CD8-positive, alpha-beta memory T cell (primary cell): ENCODE measurements at places on chromosomes 2 and 18.

DNA sequence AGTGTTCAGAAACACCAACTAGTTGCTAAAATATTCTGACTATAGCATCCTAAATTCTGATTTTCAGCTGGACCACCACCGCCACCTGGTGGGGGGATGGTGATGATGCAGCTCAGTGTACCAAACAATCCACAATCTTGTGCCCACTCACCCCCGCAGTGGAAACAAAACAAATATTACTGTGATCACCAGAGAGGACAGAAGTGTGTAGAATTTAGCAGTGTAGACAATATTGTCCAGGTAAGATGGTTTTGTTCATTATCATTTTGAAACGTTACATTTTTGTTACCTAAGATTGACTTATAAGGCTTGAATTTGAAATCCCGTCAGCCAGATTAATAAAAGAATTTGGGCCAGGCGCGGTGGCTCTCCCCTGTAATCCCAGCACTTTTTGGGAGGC is 31.7 kb upstream of the UBXN4 start:
- DNase-seq: peak; percentile 76

DNA sequence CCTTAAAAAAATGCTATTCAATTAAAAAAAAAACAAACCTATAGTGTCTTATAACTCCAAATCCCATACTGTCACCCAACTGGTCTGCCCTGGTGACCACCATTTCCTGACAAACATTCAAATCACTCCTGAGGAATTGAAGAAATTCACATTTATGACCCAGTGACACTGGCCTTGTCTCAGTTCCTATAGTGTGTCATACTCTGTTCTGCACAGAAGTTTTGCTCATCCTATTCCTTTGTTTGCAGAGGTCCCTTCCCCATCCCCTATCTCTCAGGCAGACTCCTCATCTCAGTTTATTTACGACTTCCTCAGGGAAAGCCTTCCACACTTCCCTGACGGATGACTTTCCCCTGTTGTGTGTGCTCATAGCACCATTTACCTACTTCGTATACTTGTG is 14.7 kb downstream of the ZC3H6 start:
- DNase-seq: no peak

- DNase-seq: no peak
These were observed 17.5 kb downstream of the C1D start for GRCh38 chr2:68045342-68045741.

GRCh38 chr2:33765122-33765521 is 166.0 kb upstream of the FAM98A start:
- DNase-seq: no peak

DNA sequence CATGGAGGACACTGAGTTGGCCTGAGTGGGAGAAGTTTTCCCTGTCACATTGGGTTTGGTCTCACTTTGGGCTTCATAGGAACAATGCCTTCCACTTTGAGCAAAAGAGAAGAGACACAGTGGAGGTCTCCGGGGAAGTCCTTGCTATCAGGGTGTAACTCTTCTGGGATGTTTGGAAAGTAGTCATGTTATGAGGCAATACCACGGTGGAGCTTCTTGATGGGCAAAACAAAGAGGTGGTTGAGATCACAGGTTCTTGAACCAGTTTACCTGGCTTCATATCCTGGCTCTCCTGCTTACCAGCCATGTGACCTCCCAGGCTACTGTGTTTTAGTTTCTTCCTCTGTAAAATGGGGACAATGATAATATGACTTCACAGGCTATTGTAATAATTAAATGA is 478.6 kb downstream of the SLC4A3 start:
- no peak for DNase-seq

DNA sequence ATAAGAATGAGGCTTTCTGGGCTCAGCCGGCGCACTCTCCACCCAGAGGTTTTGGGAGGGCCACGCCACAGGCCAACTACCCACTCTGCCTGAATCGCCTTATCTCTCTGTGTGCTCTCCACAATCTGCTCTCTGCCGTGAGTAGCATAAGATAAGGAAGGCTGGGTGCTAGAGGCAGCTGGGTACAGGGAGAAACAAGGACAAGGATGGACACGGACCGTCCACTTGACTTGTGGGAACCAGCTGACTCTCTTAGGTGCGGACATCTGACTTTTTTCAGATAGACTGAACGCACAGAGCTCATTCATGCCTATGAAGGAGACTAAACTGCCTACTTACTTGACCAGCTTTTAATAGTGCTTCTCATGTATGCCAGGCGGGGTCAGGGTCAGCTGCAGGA is 14.3 kb downstream of the NPAS2 start:
- no peak for DNase-seq

GRCh38 chr2:68909793-68910674 is 38.8 kb upstream of the BMP10 start:
- peak; percentile 57 for DNase-seq

GRCh38 chr2:98335271-98335670 is 11.0 kb upstream of the CNGA3 start:
- DNase-seq: no peak

DNA sequence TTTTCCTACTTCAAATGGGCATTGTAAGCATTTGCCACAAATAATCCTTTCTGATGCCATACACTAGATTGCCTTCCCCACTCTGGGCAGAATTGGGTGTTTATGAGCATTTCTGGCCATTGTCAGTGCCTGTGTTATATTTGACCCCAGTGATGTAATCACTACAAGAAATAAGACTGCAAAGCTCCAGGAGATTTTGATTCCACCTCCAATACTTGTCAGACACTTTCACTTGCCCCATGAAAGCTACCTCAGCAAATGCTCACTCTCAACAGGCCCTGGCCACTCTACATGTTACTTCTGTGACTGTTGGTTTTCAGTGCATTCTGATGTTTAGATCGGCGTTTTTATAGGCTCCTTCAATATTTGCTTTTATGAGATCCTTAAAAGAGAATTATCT is 135.1 kb downstream of the GFPT1 start:
- no peak for DNase-seq

- no peak for DNase-seq
These were observed 55.5 kb upstream of the RAB6D start for GRCh38 chr2:131419441-131419840.

GRCh38 chr2:54599914-54600313 is 123.5 kb upstream of the EML6 start:
- peak; percentile 24 for DNase-seq

GRCh38 chr2:142862847-142863246 is 14.6 kb upstream of the KYNU start:
- DNase-seq: no peak

GRCh38 chr2:148922776-148923475 is 47.9 kb downstream of the KIF5C start:
- DNase-seq: no peak

GRCh38 chr2:216030216-216030615 is 16.9 kb upstream of the MREG start:
- no peak for DNase-seq

GRCh38 chr2:196278491-196278911 is 107.1 kb upstream of the STK17B start:
- DNase-seq: no peak

- no peak for DNase-seq
These were observed 107.9 kb downstream of the PTGR3 start for GRCh38 chr18:75100832-75101630.

DNA sequence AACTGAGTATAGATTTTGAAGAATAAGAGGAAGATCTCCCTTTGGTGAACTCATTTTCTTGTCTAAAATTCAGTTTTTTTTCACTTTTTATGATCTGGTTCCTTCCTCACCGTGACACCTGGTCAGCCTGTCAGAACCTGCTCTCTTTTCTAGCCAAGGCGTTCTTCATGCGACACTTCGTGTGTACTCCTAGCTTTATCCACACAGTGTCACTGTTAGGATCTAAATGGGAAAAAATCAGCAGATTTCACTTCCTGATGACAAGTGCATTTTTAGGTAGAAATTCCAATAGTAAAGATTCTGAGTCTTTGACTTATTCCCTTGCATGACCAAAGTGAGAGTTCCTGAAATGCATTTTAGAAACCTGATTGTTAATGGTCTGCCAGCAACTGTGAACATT is 89.8 kb downstream of the KLHL14 start:
- DNase-seq: no peak

- DNase-seq: no peak
These were observed 87.0 kb downstream of the HDAC4 start for GRCh38 chr2:239313776-239314175.

- no peak for DNase-seq
These were observed 9.3 kb upstream of the ARMC9 start for GRCh38 chr2:231189171-231189530.

DNA sequence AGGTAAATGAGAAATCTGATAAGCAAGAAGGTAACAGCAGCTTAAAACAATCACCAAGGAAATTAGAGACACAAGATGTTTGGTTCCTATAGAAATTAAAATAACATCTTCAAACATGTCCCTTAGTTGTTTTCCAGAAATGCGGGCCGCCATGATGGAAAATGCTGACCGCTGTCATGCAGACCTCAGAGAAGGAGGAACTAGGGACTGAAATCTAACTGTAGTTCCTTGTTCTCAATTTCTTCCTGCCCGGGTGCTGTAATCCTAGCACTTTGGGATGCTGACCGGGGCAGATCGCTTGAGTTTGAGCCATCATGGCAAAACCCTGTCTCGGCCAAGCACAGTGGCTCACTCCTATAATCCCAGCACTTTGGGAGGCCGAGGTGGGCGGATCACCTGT is 51.1 kb downstream of the TEX51 start:
- DNase-seq: no peak

DNA sequence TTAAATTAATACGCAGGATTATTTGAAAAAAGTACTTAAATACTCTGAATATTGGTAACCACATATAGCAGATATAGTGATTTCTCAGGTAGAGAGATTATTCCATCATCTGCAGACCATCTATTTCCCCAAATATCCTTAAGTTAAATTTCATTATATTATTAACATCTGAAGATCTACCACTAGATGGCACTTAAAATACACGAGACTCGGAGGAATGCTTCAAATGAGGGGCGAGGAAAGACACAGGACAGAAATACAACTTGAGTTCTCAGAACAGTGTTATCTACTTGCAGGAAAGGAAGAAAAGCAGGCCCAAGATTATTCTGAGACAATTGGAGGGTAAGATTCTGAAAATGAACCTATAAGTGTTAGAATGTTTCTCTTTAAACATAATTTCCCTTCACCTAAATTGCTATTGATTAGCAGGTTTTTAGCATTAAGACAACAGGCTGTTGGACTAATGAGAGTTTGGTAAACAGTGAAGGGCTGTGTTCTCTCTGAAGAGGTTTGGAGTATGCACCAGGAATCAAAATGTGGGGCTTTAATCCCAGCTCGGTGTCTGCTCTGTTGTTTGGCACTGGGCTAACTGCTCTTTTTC is 76.9 kb upstream of the GCFC2 start:
- DNase-seq: no peak

DNA sequence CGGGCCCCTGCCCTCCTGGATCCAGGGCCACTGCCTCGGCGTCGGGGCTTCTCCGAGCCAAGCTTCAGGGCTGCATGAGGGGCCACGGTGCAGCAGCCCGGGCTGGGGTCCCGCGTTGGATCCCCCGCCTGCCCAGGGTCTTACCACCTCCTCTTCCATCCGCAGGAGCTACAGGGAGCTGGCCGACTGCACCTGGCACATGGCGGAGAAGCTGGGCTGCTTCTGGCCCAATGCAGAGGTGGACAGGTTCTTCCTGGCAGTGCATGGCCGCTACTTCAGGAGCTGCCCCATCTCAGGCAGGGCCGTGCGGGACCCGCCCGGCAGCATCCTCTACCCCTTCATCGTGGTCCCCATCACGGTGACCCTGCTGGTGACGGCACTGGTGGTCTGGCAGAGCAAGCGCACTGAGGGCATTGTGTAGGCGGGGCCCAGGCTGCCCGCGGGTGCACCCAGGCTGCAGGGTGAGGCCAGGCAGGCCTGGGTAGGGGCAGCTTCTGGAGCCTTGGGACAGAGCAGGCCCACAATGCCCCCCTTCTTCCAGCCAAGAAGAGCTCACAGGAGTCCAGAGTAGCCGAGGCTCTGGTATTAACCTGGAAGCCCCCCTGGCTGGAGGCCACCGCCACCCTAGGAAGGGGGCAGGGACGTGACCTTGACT is 52.1 kb downstream of the RAMP1 start:
- no peak for DNase-seq

- DNase-seq: no peak
These were observed 63.2 kb upstream of the TMEM17 start for GRCh38 chr2:62568983-62569837.

- no peak for DNase-seq
These were observed 20.4 kb upstream of the CCL20 start for GRCh38 chr2:227793148-227793712.

DNA sequence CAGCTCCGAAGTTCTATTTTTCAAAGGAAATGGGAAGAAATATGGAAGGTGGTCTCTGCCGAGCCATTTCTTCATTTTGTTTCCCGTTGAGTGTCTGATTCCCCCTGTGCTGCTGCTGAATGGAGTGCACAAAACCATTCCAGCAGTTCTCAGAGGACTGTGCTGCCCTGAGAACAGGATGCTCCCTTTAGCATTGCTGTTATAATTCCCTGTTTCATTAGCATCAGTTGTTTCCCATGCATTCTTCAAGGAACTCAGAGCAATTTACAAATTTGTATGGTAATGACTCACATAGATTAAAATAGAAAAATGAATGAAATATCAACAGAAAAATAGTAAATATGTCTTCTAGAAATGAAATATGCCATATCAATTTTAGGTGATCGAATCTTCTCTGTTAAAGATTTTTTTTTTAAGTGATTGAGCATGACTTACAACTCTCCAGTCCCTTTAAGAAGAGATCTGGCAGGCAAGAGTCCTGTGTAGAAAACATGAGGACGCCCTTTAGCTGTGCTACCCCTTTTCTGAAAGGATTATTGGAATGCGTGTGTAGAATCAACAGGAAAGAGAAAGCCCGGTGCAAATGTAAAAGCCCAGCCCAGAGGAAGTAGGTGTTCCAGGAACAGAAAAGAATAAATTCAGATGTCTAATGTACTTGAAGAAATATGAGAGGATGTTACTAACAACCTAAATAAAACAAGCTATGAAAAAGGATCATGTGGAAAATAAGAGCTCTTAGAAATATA is 118.5 kb downstream of the ATP9B start:
- no peak for DNase-seq

DNA sequence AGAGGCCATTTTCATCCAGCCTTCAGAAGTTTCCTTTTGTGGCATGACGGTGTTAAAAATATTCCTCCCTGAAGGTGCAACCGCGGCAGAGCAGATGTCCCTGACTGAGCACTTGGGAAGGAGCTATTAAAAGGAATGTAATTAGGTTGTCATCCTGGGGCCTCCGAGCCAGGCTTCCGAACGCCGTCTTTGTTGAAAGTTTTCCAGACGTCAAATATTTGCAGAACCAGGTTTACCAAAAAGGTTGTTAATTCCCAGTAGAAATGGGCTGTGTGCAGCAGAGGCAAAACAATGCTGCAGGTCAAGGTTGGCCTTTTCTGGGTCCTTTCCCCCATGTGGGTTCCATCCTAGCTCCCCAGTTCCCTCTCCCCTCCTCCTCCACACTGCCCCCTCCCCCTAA is 110.0 kb upstream of the STPG4 start:
- no peak for DNase-seq
